Right renal pelvis (tissue), 4 donors: ENCODE measurements at places on chromosomes 1 and 21. TPM values are rescaled to one million over a fixed set of nuclear protein-coding genes. Genes with fewer than 3 reads are reported as not detected.
A peak's percentile ranks its signal among the peaks of the same experiment; 100 is the strongest.

DNA sequence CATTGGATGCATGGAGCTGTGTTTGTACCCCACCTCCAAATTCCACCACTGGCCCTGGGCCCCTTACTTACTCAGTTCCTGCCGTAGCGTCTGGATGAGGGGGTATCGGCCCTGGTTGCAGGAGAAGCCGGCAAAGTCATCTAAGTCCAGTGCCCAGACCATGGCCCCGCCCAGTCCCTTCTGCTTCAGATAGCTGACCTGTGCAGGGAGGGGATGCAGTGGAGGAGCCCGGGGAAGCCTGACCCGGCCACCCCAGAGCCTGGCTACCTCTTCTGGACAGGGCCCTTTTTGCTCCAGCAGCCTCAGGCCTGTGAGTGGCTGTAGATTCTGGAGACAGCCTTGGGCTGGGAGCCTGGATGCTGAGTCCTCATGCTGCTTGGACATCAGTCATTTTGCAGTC lies 11.8 kb downstream of the CHIT1 start:
- no peak for DNase-seq

GRCh38 chr1:201366696-201367095 lies 10.8 kb downstream of the TNNT2 start:
- no peak for DNase-seq

DNA sequence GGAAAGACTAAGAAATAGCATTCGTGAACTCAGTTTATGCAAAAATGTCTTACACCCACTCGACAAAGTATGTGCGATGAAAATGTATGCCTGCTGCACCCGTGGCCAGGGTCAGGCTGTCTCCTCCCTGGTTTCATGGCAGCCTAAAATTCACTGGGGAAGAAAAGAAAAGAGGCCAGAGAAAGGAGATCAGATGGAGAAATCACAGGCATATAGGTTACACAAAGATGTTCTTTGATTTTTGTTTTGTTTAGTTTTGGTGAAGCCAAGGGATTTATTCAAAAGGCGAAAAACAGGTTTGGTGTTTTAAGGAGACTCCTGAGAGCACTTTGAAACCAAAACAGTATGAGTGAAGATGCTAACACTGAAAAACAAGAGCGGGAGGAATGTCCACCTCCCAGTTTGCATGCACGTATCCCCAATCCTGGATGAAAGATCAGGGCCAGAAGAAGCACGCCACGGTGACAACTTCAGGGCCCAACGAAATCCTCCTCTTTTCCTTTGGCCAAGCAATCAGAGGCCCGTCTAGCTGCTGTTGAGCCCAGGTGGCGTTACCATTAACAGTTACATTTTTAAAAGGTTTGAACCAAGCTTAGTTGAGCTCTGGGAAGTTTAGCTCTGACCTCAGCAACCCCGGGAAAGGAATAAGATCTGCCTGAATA lies 992 bp upstream of the SSX2IP start:
- DNase-seq: no peak

- DNase-seq: no peak
Measured at GRCh38 chr1:82612986-82613385, 812.3 kb downstream of the ADGRL2 start.

DNA sequence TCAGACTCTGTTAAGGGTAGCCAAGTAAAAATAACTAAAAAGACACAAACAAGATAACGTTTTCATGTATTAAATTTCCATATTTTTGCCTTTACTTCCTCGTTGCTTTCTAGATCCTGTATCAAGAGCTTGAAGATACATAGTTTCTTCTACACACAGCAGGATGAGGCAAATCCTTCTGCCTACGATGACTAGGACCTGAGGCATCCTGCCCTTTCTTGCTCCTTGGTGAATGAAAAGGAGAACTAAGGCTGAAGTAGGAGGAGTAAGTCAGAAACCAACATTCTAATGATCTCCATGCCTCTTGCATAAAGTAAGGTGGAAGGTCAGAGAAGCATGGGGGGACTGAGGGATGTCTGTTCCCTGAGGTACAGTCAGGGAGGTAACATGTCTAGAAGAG lies 102.6 kb downstream of the GPATCH2 start:
- no peak for DNase-seq

- no peak for DNase-seq
Measured at GRCh38 chr1:5485968-5486696, 506.1 kb downstream of the NPHP4 start.

- no peak for DNase-seq
Measured at GRCh38 chr1:101364370-101365120, 127.7 kb downstream of the S1PR1 start.

- DNase-seq: no peak
Measured at GRCh38 chr1:241269116-241269515, 87.9 kb downstream of the RGS7 start.

- no peak for DNase-seq
Measured at GRCh38 chr1:176863613-176864012, 300.9 kb downstream of the ASTN1 start.

- peak; percentile 74 for DNase-seq
Measured at GRCh38 chr1:31394584-31395193, 18.3 kb upstream of the SERINC2 start.

DNA sequence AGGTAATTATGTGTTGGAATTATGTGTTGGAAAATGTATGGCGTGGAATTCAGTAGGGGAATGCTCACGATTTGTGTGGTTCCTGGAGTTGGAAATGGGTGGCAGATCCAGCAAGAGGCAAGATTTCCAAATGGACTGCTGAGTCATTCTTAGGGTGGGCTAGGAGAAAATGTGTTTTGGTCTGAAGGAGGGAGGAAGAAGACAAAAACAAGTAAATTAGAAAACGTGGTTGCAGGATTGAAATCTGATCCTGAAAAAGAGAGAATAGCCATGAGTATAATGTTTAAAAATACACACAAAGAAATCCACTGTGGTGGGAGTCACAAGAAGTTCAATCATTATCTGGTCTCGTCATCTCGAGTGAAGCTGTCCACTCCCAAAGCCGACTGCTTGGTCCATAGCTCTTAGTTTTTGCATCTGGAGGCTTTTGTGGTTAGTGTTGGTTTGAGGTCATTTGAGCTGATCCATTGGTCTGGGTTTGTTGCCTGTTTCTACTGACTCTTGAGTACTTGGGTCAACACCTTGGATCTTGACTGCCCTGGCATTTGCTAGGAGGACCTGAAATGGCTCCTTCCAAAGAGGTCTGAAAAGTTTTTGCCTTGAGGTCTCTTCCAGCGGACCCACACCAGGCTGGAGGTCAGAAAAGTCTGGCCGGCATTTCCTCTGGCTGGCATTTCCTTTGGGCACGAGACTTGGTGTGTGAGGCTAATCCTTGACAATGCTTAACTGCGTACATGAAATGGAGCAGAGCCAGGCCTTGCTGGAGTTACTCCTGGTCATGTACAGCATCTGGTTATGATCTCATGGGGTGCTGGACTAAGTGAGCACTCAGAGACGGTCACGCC lies 9.2 kb downstream of the MX2 start:
- DNase-seq: no peak

Gene IPP
- 31.8 TPM for polyA plus RNA-seq

Gene UTP11
- 39.7 TPM for polyA plus RNA-seq

Gene DRAXIN
- 1.1 TPM for polyA plus RNA-seq

Gene RORC
- 1.1 TPM for polyA plus RNA-seq

Gene HSD3B2
- 1.2 TPM for polyA plus RNA-seq

Gene FABP3
- polyA plus RNA-seq: 74.7 TPM

Gene BARHL2
- polyA plus RNA-seq: not detected

Gene RIPPLY3
- polyA plus RNA-seq: 2.2 TPM

Gene DVL1
- 27.1 TPM for polyA plus RNA-seq

Gene TRIM33
- 53.1 TPM for polyA plus RNA-seq

Gene SLC1A7
- 0.12 TPM for polyA plus RNA-seq

Gene NCAM2
- 9.7 TPM for polyA plus RNA-seq

Gene COL24A1
- 1.9 TPM for polyA plus RNA-seq

Gene CDA
- 6.7 TPM for polyA plus RNA-seq

Gene CD48
- polyA plus RNA-seq: 1.1 TPM

Gene HSPA6
- 0.46 TPM for polyA plus RNA-seq

Gene AZIN2
- 5.9 TPM for polyA plus RNA-seq
